Cerebellar nuclear complex (tissue), 1 donor: ENCODE measurements at places on chromosomes 4 and X.

GRCh38 chr4:173433447-173433846 is 34.5 kb upstream of the SCRG1 start:
- no peak for DNase-seq

GRCh38 chrX:15474028-15474427 is 19.1 kb downstream of the PIR start:
- no peak for DNase-seq

DNA sequence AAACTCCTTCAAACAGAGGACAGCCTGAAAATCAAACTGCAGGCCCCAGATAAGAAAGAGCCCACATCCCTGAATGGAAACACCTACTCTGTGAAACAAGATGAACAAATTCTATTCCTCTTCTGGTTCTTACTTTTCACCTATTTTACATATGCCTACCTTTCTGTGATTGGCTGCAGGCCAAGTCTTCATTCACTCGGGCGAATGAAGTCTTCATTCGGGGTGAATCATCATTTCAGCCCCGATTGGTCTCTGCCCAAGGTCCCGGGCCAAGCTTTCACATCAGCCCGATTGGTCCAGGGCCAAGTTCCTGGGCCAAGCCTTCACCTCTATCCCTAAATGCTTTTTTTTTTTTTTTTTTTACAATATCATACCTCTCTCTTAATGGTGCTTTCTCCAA is 529.8 kb upstream of the ACTRT1 start:
- no peak for DNase-seq

- DNase-seq, result no peak
Observed at GRCh38 chr4:45442466-45442865, 681.4 kb downstream of the GABRG1 start.

GRCh38 chr4:165512424-165512823 is 133.6 kb downstream of the CPE start:
- DNase-seq, result no peak
